DMS53 (cell line): ENCODE measurements at places on chromosomes 4 and X.

DNA sequence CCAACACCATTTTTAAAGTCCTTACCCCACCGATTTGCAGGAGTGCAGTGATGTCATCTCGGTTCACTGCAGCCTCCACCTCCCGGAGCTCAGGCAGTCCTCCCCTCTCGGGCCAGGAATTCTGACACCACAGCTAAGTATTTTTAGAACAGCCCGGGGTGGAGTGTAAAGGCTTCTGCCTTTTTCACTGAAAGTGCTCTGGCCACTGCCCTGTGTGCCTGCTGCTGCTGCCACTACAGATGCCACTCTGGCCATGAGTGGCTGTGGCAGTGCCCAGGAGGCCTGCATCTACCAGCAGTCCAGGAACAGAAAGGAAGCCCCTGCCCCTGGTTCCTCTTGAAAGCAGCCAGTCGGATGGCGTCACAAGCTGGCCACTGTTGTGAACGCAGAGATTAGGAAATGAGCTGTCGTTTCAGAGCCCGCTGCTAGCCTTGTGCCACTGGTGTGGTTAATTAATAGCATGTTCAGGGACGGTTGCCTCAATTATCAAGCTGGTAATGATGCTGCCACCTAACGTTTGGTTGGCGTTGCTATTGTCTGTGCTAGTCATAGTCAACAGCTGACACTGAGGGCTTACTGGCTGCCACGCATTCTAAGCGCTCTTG lies 23.6 kb upstream of the TBC1D14 start:
- DNase-seq, result peak; percentile 83

DNA sequence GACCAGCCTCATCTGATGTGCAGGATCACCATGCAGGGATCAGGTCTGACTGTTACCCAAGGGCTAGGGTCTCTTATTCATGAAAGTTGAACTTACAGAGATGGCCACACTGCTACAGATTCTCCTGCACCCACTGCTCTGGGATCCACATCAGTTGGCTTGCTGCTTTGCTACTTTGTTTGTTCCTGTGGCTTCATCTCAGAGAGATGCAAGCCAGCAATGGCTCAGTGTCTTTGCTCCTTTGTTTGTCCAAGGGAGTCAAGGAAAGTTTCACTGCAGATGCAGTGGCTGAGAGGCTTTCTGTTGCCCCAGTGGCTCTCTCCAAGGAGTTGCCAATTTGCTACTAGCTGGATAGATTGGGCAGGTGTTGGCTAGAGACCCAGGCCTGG lies 70.3 kb upstream of the UGT2B7 start:
- no peak for DNase-seq

- no peak for DNase-seq
These were observed 496.3 kb downstream of the STPG2 start for GRCh38 chr4:97646997-97647396.

GRCh38 chr4:181756451-181757095 lies 486.6 kb upstream of the TENM3 start:
- no peak for DNase-seq

- DNase-seq, result no peak
These were observed 94.6 kb downstream of the HPGD start for GRCh38 chr4:174427571-174428140.
